Neuronal stem cell (in vitro differentiated cells): ENCODE measurements at places on chromosomes 6 and 20.

GRCh38 chr6:18347866-18348265 is 39.3 kb upstream of the RNF144B start:
- no peak for DNase-seq

DNA sequence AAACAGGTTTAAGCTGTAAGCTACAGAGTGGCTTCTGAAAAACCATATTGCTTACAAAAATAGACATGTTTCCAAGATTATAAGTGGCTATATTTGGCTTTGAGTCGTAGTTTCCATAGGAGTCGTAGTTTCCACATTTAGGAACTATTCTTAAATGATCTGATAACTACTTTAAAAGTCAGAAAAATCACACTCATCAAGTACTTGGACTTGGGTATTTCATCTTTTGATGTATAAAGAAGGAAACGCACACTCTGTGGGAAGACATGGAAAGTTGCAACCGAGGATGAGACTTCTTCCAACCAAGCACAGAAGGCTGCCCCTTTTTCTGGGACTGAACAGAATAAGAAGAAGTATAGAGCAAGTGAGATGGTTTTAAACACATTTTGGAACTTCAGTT is 118.3 kb downstream of the KHDRBS2 start:
- no peak for DNase-seq

DNA sequence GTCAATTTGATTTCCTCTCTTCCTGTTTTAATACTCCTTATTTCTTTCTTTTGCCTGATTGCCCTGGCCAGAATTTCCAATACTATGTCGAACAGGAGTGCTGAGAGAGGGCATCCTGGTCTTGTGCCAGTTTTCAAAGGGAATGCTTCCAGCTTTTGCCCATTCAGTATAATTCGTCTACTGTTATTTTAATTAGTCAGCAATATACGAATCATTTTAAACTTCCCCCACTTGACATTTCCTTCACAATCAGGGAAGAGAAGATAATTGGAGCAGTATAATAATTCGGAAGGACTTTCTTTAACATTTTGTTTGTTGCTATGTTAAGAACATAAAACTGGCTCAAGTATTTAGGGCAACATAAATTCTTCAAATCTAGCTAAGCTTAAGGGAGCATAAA is 860.3 kb upstream of the SLC35B3 start:
- DNase-seq, result no peak

- no peak for DNase-seq
Measured at GRCh38 chr6:160386869-160387530, 38.8 kb downstream of the SLC22A3 start.
